ENCODE measurements at places on chromosomes 2 and 18. TPM values are rescaled to one million over a fixed set of nuclear protein-coding genes. Genes with fewer than 3 reads are reported as not detected.

Gene ANKRD44
- total RNA-seq = 3.4 TPM

DNA sequence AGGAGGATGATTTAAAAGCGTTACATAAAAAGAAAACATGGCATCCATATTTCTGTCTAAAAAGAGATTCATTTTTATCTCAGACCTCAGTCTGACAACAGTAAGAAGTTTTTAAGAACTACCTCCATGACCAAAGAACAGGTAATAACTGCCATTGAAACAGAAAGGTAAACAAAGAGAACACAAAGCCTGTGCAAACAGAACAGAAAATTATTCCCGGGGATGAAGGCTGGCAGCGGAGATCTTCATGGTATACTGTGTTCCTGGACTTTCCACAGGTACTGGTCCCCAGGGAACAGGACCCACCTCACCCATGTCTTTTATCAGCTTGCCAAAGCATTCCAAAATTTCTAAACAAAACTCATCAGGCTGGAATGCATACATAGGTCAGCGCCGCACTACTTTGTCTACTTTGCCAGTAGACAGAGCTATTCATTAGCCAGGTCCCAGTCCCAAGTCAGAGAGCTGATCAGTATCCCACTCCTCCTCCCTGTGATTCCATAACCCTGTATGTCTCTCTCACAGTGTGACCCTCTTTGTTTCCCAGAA lies 277.3 kb downstream of the MBD2 start:
- DNase-seq = no peak

GRCh38 chr2:61376211-61376610 lies 94.7 kb downstream of the USP34 start:
- DNase-seq = no peak

DNA sequence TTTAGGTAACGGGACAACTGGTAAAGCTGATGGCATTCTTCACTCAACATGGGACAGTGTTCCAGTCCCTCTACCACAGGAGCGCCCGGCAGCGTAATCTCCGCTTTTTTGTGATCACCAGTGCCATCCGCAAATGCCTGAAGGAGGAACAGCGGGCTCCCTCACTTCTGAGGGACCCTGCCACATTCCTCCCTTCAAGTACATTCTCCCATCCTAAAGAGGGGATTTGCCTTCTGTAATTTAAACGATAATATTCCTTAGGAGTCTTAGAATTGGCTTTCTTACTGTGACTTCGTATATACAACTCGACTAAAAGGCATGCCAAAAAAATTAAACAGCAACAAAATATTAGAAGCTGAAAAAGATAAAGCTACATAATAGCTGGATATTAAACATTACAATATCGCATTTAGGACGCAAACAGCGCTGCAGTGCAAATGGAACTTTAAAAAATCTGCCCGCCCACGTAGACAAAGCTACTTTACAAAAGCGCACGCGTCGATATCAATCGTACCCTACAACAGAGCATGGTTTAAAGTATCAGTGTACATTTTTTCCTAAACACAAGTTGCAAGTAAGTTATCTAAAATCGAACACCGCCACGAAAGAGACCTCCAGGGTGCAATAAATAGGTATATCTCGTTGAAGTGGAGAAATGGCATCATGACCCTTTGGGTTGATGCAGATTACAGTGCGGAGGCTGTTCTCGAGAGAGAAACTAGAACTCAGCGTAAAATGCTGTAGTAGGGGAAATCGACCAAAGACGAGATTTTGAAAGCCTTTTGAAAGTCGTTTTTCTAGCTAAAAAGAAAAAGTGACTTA lies 2.3 kb upstream of the VSNL1 start:
- peak; percentile 67 for DNase-seq

DNA sequence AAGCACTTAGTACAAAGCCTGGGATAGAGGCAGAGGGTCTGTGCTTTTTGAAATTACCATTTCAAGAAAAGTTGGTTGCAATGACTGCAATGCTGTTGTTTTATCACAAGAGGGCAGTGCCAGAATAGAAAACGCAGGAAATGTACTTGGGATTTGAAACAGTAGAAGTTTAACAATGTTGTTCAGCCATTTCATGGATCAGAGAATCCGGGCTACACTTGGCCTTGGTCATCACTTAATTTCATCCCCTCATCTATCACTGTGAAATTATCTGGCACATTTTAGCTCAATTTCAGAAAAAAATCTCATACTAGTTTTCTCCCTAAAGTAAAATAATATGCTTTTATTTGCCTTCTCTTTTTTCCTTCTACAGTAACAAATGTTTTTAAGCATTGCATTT lies 70.8 kb downstream of the RAPGEF4 start:
- peak; percentile 54 for DNase-seq

GRCh38 chr2:64105670-64106461 lies 38.4 kb downstream of the PELI1 start:
- DNase-seq = no peak

Data from neural progenitor cell (in vitro differentiated cells).